CD4-positive, alpha-beta T cell treated with Interleukin-4 for 4 hours (primary cell): ENCODE measurements at places on chromosomes 1 and 21.

- DNase-seq: no peak
Measured at GRCh38 chr21:16563795-16564194, 834.0 kb downstream of the USP25 start.

GRCh38 chr1:75475696-75476095 lies 135.2 kb downstream of the SLC44A5 start:
- DNase-seq: no peak

GRCh38 chr1:21775985-21776562 lies 6.9 kb downstream of the USP48 start:
- DNase-seq: no peak

DNA sequence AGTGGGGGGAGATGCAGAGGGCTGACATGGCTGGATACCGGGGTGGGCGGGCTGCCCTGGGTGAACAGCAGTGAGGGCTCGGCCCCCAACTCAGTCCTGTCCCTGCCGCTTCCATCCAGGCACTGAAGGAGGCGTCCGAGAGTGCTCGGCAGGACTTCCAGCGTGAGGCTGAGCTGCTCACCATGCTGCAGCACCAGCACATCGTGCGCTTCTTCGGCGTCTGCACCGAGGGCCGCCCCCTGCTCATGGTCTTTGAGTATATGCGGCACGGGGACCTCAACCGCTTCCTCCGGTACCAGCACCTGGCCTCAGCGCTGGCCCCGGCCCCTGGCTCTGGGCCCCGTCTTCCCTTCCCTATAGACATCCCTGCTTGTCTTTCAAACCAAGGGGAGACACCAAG lies 15.6 kb downstream of the NTRK1 start:
- DNase-seq: no peak
